ENCODE measurements at places on chromosomes 5 and 9.
A peak's percentile ranks its signal among the peaks of the same experiment; 100 is the strongest.

DNA sequence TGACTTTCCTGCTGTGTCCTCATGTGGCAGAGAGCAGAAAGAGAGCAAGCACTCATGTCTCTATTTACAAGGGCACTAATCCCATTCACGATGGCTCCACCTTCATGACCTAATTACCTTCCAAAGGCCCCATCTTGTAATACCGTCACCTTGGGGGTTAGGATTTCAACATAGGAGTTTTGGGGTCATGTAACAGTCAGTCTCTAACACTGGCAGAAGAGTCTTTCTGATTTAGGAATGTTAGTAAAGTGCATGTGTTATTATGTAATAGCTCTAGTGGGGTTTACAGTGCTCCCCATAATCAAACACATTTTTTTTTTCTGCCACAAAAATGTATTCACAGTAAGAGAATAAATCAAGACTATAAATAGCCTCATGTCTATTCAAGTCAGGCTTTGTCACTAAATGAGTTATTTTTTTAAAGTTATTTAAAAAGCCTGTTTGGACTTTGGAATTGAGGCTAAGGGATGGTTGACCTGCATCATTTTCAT lies 19.1 kb downstream of the GALNT10 start:
- DNase-seq: no peak

DNA sequence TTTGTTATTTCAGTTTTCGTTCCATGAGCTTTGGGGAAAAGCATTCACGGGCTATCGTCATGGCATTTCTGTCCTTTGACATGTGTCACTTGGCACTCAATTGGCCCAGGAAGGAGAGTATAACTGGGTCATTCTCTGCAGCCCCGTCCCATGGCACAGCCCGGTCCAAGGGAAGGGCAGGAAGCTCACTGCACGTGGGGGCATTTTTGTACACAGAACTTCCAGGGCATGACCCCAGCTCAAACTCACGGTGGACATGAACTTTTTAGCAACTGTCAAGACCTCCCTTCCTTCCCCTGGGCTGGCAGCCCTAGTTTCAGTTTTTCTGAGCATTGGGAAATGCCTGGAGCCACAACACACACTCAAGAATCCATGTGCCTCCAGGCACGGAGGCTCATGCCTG lies 161.6 kb upstream of the PANK3 start:
- no peak for DNase-seq

DNA sequence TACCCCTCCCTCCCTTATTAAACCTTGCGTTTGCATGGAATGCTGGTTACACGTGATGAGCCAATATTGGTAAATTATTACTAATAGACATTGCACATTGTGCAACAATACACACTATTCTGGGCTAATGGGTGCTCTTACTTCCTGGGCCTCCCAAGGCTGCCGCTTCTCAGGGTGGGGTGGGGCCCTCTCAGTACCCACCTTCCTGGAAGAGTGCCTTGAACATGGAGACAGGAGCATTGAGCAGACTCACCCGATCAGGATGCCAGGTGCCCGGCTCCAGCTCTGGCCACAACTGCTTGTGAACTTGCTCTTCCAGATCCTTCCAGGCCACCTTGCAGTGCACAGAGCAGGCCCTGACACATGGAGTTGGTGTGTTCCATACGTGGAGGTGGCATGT lies 24.7 kb upstream of the CEP72 start:
- DNase-seq: no peak

DNA sequence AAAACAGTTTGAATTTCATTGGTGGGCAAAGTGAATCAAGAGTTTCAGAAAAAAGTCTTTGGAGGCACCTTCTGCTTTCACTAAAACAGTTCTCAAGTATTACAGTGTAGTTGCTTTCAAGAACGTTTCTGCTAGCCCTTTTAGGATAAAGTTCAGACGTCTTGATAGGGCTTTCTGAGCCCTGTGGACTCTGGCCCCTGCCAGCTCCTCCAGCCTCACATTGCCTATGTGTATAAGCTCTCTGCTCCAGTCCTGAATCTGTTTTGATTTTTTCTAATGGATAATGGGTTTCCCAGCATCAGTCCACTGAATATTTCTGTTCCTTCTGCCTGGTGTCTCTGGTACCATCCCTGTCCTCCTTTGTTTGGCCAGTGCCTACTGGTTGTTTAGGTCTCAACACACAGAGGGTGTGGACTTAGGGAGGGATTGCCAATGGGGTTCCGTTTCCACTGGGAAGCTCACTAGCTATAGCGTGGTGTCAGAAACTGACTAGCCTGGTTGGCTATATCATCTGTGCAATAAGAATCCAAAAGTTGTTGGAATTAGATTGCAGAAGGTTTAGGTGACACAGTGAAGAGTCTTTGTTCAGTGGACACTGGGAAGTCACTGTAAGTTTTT lies 26.4 kb downstream of the ARHGAP26 start:
- DNase-seq: no peak

- DNase-seq: no peak
These were observed 151.2 kb downstream of the TSSK1B start for GRCh38 chr5:113283558-113283957.

GRCh38 chr5:61205013-61205412 lies 42.7 kb upstream of the SMIM15 start:
- no peak for DNase-seq

DNA sequence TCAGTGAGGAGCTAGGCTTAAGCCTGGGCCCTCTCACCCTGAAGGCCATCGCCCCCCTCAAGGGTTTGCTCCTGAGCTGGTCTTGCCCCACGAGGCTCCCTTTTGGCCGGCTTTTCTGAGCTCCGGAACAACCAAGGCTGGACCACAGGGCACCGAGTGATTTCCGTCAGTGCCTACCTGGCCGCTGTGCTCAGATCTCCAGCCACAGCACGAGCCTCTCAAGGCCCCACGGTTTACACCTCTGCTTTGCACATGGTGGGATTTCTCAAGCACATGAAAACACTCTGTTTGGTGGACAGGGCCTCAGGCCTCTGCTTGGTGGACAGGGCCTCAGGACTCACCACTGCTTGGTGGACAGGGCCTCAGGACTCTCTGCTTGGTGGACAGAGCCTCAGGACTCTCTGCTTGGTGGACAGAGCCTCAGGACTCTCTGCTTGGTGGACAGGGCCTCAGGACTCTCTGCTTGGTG lies 15.8 kb downstream of the CLPTM1L start:
- no peak for DNase-seq

- no peak for DNase-seq
These were observed 202.9 kb downstream of the AOPEP start for GRCh38 chr9:94929369-94929756.

GRCh38 chr5:175517824-175518450 lies 39.6 kb downstream of the SFXN1 start:
- DNase-seq: peak; percentile 58

DNA sequence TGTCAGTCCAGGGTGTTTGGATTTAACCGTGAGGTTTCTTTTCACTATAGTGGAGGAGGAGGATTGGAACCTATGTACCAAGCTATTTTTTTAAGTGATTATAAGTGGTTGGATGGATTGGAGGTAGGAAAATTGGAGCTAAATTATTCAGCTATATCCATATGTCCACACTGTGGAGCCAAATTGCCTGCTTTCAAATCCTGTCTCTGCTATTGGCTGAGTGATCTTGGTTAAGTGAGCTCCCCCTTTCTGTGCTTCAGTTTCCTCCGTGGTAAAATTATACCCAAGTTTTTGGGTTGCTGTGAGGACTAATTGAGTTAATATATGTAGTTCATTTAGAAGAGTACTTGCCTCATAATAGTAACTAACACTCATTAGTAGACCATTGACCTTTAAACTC lies 2.5 kb downstream of the CENPP start:
- DNase-seq: no peak

- DNase-seq: no peak
These were observed 63.0 kb downstream of the NIPSNAP3B start for GRCh38 chr9:104826911-104827310.

- DNase-seq: no peak
These were observed 64.2 kb upstream of the ECM2 start for GRCh38 chr9:92599938-92600461.

DNA sequence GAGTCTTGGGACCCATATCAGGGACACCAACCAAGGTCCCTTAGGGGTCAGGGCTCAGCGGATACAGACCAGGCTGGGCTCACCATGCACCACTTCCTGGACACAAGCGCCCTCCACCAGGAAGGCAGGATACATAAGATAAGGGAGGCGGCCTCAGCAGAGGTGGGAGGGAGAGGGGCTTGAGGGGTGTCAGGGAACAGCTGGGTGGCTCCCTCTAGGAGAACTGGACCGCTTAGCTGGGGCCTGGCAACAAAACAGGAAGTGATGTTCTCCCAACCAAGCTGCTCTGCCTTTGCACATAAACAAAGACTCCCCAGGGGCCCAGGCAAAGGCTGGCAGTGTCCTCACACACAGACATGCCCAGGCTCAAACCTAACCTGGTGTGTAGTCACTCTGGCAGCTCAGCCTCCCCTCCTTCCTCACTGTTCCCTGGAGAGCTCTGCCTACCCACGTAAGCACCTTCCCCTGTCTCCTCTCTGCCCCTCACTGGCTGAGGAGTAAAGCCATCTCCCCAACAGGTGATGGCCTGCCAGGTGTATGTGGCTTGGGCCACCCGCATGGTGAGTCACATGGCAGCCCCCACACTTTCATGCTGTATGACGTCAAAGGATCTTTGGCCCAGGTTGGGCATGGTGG lies 5.8 kb upstream of the BICD2 start:
- no peak for DNase-seq

- DNase-seq: no peak
These were observed 36.2 kb downstream of the STC2 start for GRCh38 chr5:173291722-173292658.

DNA sequence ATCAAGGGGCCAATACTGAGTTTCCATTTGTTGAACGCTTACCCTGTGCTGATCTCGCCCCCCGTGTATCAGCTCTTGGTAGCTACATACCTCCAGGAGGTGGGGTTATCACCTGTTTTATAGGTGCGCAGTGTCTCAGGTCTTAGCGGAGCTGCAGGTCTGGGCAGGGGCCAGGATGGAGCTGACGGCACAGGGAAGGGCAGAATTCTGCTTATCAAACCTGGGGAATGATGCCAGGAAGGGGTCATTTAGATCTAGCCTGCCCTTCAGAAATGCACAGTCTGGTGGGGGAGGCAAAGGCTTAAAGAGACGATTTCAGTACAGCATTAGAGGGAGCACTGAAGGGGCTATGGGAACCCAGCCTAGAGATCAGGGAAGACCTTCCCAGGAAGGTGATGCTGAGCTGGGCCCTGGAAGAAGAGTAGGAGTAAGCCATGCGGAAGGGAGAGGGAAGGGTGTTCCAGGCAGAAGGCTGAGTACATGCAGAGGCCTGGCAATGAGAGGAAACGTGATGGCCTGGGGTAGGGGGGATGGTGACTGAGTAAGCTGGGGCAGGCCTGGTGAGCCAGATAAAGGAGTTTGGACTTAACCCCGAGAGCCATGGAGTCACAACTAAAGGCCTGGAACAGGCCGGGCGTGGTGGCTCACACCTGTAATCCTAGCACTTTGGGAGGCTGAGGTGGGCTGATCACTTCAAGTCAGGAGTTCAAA lies 31.5 kb downstream of the OLFML2A start:
- DNase-seq: no peak

GRCh38 chr5:67215519-67216471 lies 19.2 kb upstream of the CD180 start:
- DNase-seq: peak; percentile 35

DNA sequence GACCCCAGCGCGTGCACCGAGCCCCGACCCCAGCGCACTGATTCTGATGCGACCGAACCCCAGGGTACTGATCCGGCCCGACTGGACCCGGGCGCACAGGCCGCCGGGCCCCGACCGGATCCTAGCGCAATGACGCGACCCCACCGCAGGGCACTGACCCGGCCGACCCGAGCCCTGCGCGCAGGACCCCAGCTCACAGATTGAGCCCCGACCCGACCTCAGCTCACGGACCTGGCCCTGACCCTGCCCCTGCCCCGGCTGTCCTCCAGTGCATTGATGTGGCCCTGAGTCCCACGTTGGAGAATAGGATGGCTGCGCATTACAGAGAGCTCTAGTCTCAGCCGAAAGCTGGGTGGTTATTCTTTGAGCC lies 438 bp downstream of the TRIP13 start:
- no peak for DNase-seq

- DNase-seq: no peak
These were observed 36.0 kb downstream of the B4GALT1 start for GRCh38 chr9:33130961-33131789.

GRCh38 chr9:93262537-93263310 lies 78.8 kb downstream of the WNK2 start:
- no peak for DNase-seq

GRCh38 chr5:124236361-124237205 lies 509.9 kb downstream of the ZNF608 start:
- no peak for DNase-seq

- DNase-seq: no peak
These were observed 117.5 kb upstream of the CLINT1 start for GRCh38 chr5:157976429-157976828.

DNA sequence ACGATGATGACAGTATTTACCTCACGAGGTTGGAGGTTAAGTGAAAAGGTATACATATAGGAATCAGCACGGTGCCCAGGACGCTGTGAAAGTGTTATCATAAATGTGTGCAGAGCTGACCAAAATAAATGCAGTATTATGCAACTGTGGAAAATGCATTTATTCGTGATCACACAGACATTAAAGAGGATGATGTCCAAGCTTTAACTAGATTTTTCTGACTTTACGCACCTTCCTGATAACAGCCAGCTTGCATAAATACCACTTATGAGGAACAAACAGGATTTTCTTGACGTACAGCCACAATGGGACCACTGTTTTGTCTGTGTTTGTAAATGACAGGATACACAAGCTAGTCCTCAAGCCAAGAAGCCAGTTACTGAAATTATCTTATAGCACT lies 71.4 kb upstream of the ATP10B start:
- DNase-seq: no peak

DNA sequence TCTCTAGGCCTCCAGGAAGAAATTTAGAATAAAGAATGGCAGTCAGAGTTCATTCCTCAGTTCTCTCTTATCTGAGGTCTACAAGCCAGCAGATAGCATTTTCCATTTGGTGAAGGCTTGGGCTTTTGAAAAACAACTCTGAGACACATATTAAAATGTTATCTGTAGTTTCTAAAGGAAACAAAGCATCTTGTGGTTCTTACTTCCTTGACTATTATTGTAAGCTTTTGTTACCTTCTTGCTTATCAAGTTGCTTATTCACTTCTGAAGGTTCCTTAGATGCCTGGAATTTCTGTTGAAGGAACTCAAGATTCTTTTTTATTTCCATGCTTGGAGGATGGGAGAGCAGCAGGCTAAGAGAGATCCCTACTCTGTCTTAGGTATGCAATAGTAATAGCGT lies 79.2 kb upstream of the MRPS30 start:
- DNase-seq: no peak

DNA sequence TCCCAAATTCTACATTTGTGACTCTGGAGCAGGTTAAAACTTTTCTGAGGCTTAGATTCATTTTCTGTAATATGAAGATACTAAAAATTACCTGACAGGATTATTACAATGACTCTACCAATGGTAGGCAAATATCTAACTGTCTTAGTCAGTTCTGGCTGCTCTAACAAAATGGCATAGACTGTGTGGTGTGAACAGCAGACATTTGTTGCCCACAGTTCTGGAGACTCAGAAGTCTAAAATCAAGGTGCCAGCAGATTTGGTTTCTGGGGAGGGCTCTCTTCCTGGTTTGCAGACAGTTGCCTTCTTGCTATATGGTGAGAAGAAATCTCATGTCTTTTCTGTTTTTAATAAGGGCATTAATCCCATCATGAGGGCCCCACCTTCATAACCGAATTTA lies 245.1 kb downstream of the MAST4 start:
- no peak for DNase-seq

GRCh38 chr5:134769206-134769605 lies 10.6 kb downstream of the DDX46 start:
- no peak for DNase-seq

GRCh38 chr9:96232539-96233241 lies 69.3 kb downstream of the HSD17B3 start:
- no peak for DNase-seq

Data from stimulated activated CD4-positive, alpha-beta T cell treated with anti-CD3 and anti-CD28 coated beads, TNF-alpha, amount 100 ng/mL, for 1 hour (primary cell).